ENCODE measurements at places on chromosomes 6 and 20. TPM values are rescaled to one million over a fixed set of nuclear protein-coding genes. Genes with fewer than 3 reads are reported as not detected.

DEFB129 gene
- not detected for total RNA-seq

MRAP2 gene
- total RNA-seq, result 4.6 TPM

LY6G6F gene
- not detected for total RNA-seq

NRN1 gene
- 23.5 TPM for total RNA-seq

KIF6 gene
- total RNA-seq, result not detected

GTF2H4 gene
- 17.6 TPM for total RNA-seq

C20orf141 gene
- not detected for total RNA-seq

MAPK13 gene
- total RNA-seq, result 4.1 TPM

XRN2 gene
- total RNA-seq, result 79.4 TPM

HRH3 gene
- total RNA-seq, result not detected

SLC22A23 gene
- 4.4 TPM for total RNA-seq

Measured in endothelial cell of coronary artery (primary cell).